GM06990 (cell line): ENCODE measurements at places on chromosomes 11 and 22.

DNA sequence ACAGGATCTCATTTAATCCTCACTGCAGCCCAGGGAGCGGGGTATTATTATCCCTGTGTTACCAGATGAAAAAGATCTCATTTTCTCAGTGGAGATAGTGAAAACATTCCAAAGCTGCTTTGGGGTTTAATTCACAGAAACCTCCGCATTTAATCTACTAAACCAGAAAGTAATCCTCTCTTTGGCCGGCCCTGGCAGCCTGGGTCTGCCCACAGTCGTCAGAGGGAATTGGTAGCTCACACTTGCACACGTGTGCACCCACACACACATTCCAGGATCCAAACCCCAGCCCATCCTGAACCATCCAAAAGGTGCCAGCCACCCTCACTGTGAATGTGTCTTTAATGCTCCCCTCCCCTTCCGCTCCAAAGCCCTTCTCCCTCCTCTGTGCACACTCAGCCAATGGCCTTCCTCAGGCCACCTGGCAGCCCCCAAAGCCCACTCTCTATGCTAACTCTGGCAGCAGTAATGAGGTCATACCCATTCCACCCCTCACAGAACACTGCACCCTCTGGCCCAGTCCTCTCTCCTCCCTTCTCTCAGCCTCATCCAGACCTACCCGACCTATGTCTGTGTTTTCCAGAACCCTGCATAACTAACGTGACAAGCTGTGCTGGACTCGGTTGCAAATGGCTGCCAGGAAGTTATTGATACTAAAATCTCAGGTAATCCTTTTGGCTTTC lies 466.2 kb downstream of the SOX6 start:
- no peak for DNase-seq

GRCh38 chr11:100753172-100753543 lies 66.1 kb downstream of the ARHGAP42 start:
- no peak for DNase-seq

- no peak for DNase-seq
These were observed 109.8 kb downstream of the BCR start for GRCh38 chr22:23289851-23290724.

DNA sequence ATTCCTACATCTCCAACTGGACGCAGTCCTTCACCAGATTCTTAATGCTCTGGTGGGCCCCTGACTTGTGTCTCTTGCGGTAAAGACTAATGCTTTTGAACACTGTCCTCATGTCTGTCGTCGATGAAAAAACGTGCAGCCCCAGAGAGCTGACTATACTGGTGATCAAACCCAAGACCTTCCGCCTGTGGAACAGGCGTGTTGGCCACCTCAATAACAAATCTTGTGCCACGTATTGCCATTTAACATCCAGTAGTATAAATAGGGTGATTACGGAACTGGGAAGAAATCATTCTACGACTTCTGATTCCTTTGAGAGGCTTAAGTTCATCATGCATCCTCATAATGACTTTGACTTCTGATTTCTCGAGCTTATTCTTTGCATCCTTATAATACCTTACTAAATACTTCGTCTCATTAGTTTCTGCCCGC lies 45.6 kb downstream of the OR4D9 start:
- DNase-seq: peak; percentile 42

- no peak for DNase-seq
These were observed 53.8 kb downstream of the LARGE1 start for GRCh38 chr22:33866511-33866910.

GRCh38 chr11:5279471-5280090 lies 9.8 kb upstream of the HBE1 start:
- no peak for DNase-seq

DNA sequence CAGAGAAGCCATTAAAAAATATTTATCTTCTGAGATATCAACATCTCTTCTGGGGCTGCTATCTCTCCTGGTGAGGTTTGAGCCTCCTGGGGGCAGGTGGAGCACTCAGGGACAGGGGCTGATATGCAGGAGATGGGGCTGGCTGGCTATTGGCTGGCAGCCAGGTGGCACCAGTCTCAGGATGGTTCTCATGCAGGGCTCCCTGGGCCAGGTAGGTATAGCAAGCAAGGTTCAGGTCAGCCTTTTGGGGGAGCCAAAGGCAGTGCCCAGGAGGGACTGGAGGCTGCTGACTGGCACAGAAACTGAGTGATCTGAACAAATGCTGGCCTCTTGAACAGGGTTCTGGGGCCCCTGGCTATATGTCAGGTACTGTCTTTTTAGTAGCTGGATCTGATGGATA lies 29.7 kb upstream of the EMSY start:
- no peak for DNase-seq

DNA sequence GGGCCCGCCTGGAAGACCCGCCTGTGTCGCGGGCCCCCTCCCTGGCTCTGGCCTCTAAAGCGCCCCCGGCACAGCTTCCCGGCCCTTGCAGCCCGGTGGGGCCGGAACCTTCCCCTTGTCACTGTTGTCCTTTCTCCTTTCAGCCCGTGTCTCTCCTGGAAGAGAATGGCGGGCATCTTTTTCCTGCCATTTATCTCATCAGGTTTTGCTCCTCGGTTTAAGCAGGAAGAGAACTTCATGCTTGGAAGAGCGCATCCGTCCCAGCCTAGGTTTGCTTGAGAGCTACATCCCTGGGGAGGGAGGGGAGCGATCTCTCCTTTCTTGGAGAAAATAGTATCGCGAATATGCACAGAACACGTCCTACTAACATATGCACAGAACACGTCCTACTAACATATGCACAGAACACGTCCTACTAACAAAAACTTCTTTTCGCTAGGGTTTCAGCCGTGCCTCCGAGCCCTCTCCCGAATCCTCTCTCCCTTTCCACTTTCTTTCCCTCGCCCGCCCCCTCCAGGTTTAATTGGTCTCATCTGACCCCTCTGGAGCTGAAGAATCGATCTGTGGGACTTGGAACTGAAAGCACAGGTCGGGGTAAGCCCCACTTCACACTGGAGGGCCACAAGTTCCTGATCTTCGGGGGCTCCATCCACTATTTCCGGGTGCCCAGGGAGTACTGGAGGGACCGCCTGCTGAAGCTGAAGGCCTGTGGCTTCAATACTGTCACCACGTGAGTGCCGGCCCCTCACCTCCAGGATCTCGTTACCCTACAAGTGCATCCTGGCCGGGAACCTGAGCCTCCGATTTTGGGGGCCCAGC lies 1.2 kb downstream of the GLB1L3 start:
- DNase-seq: no peak

GRCh38 chr11:67649634-67650510 lies 658 bp downstream of the ACY3 start:
- peak; percentile 82 for DNase-seq

DNA sequence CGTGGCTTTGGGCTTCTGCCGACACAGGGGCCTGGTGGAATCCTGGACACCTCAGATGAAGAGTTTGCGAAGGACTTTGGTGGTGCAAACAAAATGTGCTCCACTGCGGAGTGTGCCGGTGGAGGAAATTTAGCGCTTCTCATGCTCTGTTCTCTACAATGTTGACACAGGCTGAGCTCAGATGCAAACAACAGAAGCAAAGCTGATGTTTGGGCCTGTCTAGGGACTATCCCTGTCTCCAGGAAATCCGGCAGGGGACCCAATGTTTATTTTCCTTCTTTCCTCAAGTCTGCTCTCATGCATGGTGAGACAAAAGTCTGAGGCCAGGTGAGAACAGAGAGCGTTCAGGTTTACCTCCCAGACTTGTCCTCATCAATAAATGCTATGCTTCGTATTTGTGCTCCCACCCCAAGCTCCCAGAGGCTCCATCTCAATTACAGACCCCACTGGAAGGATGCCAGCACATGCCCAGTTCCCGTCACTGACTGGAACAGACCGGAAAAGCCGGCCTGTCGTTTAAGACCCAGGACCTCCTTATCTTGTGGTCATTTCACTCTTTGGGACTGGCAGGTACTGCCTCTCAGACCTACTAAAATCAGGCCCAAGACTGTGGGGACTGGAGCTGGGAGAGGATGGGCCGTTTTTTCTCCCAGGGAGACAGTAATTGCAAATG lies 105.7 kb upstream of the B3GAT1 start:
- no peak for DNase-seq

GRCh38 chr11:109859045-109859724 lies 234.0 kb upstream of the ZC3H12C start:
- DNase-seq: no peak

GRCh38 chr11:47289856-47290255 lies 19.9 kb downstream of the MADD start:
- DNase-seq: no peak

- no peak for DNase-seq
These were observed 193.1 kb upstream of the LARGE1 start for GRCh38 chr22:34113381-34113780.

GRCh38 chr11:4164884-4165590 lies 70.4 kb downstream of the RRM1 start:
- DNase-seq: no peak

- no peak for DNase-seq
These were observed 275.3 kb downstream of the METTL15 start for GRCh38 chr11:28383456-28383855.

- no peak for DNase-seq
These were observed 101.4 kb downstream of the PARVA start for GRCh38 chr11:12478743-12479142.

DNA sequence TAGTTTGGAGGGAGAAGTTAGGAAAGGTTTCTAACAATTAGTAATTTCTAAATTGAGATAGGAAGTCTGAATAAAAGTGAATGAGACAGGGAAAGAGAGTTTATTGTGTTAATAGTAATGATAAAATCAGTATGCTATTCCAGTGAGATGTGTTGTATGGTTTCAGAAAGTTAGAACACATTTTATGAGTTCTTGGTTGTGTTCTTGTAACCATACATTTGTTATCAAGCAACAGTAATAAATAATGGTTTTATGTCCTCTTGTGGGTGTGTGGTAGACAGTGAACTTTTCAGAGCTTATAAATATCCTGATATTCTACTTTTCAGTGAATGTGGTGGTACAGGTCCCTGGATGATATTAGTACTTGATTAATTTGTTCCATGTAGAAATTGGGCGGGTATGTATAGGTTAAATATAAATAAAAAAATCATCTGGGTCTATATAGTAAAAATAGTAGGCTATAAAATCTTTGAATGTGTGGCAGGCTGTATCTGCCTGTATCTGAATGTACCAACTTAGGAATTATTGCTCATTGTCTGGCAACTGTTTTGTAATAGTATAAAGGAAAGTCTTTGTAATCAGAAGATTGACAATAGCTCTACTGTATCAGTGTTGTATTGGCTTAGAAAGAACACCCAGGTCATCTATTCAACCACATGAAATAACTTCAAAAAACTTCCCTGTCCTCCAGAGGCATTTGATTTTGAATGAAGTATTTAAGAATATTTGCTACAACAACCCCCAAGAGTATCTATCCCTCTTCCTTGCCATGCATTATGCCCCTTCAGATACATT lies 54.8 kb downstream of the UVRAG start:
- DNase-seq: no peak

DNA sequence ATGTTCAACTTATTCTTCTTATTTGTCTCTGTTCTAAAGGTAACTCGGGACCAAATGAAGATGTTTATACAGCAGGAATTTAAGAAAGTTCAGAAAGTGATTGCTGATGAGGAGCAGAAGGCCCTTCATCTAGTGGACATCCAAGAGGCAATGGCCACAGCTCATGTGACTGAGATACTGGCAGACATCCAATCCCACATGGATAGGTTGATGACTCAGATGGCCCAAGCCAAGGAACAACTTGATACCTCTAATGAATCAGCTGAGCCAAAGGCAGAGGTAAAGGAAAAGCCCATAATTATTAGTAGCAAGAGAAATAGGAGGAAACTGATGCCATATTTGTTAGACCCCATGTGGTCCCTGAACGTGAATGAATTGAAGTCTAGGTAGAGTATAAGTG lies 63.3 kb downstream of the TRIM44 start:
- DNase-seq: no peak

DNA sequence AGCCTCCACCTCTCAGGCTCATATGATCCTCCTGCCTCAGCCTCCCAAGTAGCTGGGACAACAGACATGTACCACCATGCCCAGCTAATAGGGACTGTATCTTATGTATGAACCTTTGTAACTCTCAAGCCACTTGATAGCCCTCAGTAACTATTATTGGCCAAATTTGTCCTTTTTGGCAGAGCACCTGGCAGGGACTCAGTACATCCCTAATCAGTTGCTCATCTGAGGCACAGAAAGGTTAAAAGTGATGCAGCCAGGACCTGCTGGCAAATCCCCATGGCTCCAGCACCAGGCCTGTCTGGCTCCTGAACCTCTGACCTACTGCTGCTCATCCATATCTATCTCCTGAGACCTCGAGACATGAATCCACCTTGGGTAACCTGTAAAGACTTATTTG lies 21.1 kb upstream of the XBP1 start:
- DNase-seq: no peak

- no peak for DNase-seq
These were observed 23.6 kb downstream of the APOL3 start for GRCh38 chr22:36136988-36137387.

- no peak for DNase-seq
These were observed 10.7 kb downstream of the PPFIA1 start for GRCh38 chr11:70281156-70281609.

DNA sequence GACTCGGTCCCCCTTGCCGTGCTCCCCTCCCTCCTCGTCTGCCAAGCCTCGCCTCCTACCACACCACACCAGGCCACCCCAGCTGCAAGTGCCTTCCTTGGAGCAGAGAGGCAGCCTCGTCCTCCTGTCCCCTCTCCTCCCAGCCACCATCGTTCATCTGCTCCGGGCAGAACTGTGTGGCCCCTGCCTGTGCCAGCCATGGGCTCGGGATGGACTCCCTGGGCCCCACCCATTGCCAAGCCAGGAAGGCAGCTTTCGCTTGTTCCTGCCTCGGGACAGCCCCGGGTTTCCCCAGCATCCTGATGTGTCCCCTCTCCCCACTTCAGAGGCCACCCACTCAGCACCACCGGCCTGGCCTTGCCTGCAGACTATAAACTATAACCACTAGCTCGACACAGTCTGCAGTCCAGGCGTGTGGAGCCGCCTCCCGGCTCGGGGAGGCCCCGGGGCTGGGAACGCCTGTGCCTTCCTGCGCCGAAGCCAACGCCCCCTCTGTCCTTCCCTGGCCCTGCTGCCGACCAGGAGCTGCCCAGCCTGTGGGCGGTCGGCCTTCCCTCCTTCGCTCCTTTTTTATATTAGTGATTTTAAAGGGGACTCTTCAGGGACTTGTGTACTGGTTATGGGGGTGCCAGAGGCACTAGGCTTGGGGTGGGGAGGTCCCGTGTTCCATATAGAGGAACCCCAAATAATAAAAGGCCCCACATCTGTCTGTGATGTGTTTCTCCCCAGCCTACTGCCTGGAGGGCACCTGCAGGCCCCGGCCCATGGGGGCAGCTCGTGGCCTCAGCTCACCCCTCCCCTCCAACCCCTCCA lies 29.8 kb downstream of the CAPN1 start:
- no peak for DNase-seq

DNA sequence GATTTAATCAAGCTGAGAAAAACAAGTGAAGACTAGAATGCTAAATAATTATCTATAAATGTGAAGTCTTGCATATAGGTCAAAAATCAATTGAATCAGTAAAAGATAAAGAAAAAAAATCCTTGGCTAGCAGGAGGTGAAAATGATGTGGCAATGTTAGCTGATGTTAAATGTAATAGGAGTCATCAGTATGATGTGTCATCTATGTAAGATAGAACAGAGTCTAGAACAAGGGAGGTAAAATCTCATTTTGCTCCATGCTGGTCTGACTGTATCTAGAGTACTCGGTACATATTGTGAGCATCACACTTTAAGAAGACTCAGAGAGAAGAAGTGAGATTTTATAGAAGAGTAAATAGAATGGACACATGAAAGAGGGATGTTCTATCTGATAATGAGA lies 721.2 kb downstream of the ETS1 start:
- no peak for DNase-seq

- DNase-seq: no peak
These were observed 7.0 kb downstream of the CD82 start for GRCh38 chr11:44572436-44572835.
